RPMI8226 (cell line): ENCODE measurements at places on chromosomes 5 and 9.

GRCh38 chr5:84242286-84242685 lies 142.4 kb downstream of the EDIL3 start:
- DNase-seq: no peak

DNA sequence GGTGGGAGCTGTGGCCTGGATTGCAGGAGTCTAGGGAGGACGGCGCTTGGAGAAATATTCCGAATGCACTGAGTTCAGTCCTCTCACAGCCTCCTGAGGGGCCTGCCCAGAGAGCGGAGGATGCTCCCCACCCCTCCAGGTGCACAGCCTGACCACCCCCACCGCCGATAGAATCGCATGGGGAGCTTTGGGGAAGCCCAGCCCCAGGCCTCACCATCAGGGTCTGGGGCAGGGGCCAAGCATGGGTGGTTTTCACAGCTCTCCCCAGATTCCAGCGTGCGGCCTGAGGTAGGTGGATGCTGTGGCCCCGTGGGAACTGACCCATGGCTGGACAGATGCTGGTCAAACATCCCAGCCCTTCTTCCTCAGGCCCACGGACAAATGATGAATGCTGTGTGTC lies 79.9 kb upstream of the OLFM1 start:
- DNase-seq: no peak

DNA sequence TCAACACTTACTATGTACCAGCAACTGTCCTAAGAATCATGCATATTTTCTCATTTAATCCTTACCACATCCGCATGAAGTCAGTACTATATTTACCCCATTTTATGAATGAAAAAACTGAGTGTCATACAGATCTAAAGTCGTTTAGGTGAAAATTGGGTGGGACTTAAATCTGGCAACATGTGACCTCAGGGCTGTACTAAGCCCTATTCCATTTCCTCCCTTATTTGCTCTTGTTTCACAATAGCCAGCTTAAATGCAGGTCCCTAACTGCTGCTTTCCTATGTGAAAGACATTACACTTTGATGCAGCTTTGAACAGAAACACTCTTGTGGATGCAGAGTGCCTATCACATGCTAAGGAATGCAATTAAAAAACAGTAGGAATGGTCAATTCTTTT lies 2.5 kb upstream of the RAB14 start:
- DNase-seq: no peak

DNA sequence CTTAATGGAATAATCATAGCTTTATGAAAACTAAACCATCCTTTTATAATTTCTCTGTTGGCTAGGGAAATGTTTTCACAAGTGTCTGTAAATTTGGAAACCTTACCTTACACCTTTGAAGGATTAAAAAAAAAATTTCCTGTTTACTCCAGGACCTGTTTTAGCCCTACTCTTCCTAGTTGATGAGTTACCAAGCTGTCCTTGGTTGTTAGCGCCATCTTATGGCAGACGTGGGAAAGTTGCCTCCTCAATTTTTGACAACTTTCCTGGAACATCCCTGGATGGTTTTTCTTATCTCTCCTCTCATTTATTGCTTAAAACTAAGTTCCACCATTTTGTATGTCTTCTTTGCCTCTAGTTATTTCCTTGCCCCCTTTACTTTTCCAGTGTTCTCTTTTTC lies 25.7 kb downstream of the ZSWIM6 start:
- DNase-seq: peak; percentile 42

GRCh38 chr5:123365156-123365555 lies 58.0 kb downstream of the CEP120 start:
- no peak for DNase-seq

DNA sequence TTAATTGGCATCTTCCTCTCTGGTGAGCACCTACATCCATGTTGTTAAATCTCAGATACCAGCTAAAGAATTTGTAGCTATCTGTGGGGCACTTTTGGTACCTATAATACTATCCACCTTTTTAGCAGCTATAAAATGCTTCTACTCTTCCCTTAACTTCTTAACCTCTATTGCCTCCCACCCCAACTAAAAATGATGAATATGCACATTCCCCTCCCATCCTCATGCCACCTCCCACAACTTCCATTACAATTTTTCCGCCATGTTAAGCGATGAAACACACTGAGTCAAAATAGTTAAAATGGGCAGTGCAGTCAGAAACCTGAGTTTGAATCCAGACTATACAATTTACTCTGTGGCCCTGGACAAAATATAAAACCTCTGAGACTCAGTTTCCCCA lies 10.1 kb downstream of the SSBP2 start:
- no peak for DNase-seq

GRCh38 chr9:35489313-35490154 lies at the start of gene RUSC2:
TSS of gene RUSC2 (plus strand) at chr9:35490111. CDS start at chr9:35546522, 56,411 bp downstream.
- DNase-seq: peak; percentile 11

DNA sequence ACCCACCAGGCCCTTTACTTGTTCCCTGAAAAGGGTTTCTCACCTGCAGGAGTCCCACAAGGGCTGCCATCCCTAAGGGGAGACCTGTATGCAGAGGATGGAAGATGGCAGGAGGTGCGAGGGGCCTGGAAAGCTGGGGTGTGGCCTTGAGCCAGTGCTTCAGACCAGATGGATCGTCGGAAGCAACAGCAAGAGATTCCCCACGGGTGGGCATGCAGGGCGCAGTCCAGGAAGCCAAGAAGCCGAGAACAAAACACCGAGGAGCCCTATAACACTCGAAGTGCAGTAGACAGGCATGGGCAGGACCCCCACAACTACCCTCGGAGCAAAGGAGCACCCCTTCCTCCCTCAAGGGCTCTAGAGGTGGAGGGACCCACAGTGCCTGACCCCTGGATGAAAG lies 24.7 kb upstream of the FRRS1L start:
- DNase-seq: no peak

DNA sequence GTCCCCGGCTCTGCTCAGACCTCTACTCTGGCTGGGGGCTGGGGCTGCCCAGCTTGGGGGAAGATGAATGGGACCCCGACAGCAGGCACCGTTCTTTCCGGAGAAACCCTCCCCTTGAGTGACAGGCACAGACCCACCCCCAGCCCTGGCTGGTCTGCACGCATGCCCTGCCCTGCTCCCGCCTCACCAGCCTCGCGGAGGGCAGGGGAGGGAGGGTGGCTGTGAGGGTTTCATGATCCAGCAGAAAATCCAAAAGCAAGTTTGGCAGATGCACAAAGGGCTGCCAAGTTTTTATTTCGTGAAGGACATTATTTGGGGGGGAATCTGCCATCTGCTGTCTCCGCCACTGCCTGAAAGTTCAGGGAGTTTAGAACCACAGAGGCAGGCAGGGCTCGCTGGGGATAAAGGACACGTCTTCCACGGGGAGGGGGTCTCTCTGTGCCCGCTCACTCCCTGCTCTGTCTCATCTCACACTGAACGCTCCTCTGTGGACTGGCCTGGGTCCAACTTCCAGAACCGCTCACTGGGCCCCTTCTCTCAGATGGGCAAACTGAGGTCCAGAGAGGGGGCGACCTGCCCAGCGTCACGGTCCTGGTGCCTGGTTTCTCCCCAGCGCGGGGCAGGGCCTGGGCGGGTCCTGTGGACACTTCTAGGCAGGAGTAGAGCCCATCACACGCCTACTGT lies 92.9 kb downstream of the RXRA start:
- peak; percentile 36 for DNase-seq

- no peak for DNase-seq
These were observed 692 bp downstream of the C1QTNF3 start for GRCh38 chr5:34042321-34042720.

DNA sequence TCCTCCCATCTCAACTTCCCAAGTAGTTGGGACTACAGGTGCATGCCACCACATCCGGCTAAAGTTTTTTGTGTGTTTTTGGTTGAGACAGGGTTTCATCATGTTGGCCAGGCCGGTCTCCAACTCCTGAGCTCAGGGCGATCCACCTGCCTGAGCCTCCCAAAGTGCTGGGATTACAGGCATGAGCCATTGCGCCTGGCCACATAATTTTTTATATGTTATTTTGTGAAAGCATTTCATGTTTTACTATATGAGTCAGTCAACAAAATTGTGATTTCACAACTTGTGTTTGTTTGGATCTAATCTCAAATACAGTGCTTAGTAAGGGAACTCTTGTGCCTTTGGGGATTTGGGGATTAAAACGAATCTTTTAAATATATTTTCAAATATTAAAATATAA lies 20.0 kb upstream of the FAM120AOS start:
- no peak for DNase-seq

DNA sequence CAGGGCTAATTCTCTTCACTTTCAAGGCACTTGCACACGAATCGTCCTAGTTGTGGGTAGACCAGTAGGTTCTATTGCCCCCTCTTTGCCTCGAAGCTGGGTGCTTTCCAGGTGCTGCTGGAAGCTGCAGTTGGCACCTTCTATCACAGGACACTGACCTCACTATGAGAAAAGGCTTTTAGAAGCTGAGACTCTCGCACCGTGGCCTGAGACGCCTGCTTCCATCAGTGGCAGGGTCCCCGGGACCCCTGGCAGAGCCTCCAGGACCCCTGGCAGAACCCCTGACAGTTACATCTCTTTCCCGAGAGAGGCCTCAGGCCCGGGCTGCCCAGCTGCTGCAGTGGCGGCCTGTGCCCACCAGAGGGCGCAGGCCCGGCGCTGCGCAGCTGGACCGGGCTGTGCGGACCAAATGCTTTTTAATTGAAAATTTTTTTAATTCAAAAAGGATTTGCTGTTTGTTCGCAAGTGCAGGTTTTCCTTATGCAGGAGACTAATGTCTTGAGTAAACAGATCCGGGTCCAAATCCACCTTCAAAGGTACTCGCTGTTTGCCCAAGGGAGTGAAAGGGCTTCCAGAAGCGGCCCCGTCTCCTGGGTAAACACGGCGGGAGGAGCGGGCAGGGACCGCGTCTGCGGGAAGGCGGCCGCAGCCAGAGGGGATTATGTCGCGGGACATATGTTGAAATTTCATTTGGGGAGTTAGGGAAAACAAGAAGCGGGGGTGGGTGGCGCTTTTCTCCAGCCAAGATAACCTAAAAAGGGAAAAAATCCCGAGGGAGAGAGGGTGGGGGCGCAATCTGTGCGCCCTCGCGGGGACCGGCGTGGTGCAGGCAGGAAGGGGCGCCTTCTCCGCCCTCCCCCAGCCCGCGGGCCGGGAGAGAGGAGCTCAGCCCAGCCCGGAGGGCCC lies 114.5 kb upstream of the LMX1B start:
- DNase-seq: peak; percentile 69

- no peak for DNase-seq
These were observed 111.2 kb upstream of the PTGER4 start for GRCh38 chr5:40568548-40568947.

DNA sequence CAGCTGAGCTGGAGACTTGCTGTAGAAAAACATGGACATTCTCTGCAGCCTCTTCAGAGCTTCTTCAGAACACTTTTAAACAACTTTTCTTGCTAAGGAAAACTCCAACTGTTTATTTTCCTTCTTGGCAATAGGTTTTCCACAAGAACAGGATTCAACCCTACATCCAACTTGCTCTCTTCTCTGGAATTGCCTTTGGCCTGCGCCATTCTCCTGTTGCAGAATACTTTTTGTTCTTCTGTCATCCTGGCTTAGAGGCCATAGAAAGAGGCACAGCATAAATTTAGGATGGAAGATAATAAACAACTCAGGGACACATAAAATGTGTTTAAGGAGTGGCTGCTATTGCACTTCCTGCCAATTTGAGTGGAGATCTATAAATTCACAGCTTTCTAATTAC lies 54.7 kb upstream of the ICE1 start:
- no peak for DNase-seq

- peak; percentile 62 for DNase-seq
These were observed 605.9 kb upstream of the FAM174A start for GRCh38 chr5:99929067-99929805.

DNA sequence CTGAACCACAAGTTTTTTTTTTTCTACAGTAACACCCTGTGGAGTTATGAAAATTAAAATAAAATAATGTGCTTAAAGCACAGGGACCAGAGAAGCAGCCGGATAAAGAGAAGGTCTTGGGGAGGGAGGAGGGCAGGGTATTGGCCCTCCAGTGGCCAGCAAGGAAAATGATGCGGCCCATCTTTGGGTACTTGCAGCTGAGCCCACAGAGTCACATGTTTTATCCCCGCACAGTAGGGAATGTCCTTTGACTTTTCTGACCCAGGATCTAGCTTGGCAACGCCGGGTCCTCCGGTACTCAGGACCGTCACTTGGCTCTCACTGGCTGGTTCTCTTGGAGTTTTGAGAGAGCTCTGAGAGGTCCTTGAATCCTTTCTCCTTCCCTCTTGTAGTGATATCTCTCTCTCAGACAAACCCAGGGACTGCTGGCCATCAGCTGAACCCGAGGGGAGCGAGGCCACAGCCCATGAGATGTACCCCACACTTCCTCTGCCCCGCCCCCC lies 35.3 kb upstream of the HSPA9 start:
- DNase-seq: no peak

DNA sequence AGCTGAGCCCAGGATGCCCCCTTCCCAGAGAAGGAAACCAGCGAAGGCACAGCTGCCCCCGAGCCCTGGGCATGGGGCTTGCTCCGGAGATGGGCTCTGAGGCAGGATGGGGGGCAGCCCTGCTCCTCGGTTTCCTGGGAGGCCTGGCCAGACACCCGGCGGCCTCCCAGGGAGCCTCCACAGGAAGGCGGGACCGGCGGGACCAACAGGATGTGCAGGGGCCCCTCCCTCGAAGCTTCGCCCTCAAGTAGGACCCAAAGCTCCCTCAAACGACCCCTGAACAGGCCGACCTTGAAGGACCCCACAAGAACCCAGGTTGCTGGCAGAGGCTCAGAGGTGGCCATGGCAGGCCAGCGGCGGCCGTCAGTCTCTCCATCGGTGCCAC lies 11.7 kb downstream of the EXD3 start:
- no peak for DNase-seq

DNA sequence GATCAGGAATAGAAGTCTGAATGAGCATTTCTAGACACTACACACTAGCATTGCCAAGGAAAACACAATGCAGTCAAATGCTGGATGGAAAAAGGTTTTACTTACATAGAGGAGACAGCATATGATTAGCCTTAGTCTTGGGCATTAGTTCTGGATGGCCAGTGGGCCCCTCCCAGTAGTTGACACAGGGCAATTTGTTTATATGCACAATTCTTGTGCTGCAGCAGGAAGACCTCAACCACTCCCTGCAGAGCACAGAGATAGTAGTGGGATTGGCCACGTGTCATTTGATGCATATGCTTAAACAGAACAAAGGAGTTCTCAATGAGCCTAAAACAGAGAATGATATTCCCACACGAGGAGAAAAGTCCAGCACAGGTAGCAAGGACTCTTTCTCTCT lies 1496.2 kb upstream of the CDH6 start:
- DNase-seq: no peak

GRCh38 chr5:71864730-71865601 lies 145.9 kb downstream of the CARTPT start:
- no peak for DNase-seq

DNA sequence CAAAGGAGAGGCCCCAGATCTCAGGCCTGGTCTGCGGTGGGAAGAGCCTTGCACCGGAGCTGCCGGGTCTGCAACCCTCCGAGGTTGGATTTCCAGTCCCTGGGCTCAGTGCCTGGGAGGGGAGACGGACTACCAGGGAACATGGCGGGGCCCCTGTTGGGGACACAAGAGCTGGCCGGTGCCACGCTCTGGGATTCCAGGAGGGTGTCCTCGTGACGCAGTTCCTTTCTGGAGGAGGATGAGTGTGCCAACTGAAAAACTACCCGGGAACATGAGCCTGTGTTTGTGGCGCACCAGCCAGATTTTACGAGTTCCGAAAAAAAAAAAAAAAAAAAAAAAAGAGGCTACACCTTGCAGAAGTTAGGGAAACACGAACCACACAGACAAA lies 9.0 kb downstream of the NRARP start:
- DNase-seq: no peak

GRCh38 chr9:113154471-113154870 lies 3.7 kb downstream of the SLC31A2 start:
- no peak for DNase-seq

- DNase-seq: peak; percentile 53
These were observed 56.6 kb downstream of the ELAVL2 start for GRCh38 chr9:23769307-23769935.
